Fibroblast of skin of abdomen (primary cell): ENCODE measurements at places on chromosomes 6 and 20.

DNA sequence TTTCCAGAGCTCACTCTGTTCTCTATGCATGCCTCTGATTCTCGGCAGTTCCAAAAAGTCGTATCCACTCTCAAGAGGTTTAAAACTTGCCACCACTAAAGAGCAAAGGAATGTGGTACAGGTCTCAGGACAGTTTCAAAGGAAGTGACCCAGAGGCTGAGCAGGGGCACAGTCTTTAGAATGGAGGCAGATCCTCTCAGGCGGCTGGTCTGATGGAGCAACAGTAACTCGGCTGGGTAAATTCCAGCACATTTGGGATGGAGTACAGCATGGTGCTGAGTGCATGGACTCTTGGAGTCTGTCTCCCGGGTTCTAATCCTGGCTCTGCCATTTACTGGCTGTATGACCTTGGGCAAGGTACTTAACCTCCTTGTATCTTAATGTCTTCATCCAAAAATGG lies 88.1 kb upstream of the BACH2 start:
- DNase-seq, result no peak

- DNase-seq, result no peak
Measured at GRCh38 chr6:18211338-18211737, 53.0 kb downstream of the DEK start.

DNA sequence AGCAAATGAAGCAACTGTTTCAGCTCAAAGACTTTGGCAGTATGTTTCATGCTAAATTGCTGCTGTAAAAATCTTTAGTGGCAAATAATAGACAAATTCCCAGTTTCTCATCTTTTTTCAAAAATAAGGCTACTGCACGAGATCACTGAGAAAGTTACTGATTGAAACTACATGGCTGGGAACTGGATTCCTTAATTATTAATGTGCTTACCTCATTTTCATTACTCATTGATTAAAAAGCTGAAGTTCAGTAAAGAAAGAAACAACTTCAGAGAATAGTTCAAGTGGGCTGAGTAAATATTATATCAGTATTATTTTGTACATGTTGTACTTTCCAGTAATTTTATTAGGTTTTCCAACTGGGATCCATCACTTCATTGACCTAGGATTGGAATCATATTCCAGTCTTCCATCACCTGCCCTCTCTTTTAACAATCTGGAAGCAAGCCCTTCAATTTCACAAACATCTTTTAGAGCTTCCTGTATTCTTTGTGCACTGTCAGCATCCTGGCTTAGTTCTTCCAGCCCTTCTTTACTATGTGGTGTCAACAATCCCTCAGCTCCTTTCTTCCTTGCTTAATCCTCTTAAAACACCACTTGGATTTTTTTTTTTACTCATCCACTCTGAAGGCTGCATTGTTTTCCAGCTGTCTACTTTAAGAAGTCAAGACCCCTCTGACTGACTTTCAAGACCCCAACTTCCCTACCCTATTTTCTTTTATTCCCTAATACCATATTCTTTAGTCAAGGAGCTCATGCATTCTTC lies 4.3 kb downstream of the MEI4 start:
- no peak for DNase-seq

DNA sequence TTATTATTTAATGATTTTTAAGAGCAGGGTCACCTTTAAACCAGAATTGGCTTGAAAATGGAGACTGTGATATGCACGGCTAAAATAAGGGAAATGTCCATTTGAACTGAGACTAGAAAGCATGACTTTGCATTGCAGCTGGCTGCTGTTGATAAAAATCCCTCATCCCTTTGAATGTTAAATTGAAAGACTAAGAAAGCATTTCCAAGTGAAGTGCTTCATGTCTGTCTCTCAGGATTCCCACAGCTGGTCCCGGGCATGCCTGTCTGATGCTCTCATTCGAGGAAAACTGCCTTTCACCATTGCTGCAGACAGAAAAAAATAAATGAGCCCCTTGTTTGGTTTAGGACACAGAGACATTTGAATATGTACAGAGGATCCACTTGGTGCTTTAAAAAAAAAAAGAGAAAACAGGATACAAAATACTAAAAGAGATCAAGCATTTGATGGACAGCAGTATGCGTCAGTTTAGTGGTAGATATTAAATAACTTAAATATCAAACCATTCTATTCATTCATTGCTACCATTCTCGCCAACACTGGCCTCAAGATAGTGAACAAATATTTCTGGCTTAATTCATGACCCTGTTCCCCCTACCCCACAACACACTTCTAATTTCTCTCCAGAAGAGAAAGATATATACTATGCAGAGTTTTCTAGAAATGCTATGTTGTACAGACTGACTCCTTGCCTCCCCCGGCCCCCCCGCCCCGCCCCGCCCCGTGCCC lies 55.0 kb downstream of the TBC1D7 start:
- DNase-seq, result no peak

GRCh38 chr6:84696166-84696565 lies 68.2 kb downstream of the TBX18 start:
- DNase-seq, result peak; percentile 72

GRCh38 chr6:157887892-157888291 lies 64.8 kb downstream of the SNX9 start:
- no peak for DNase-seq

DNA sequence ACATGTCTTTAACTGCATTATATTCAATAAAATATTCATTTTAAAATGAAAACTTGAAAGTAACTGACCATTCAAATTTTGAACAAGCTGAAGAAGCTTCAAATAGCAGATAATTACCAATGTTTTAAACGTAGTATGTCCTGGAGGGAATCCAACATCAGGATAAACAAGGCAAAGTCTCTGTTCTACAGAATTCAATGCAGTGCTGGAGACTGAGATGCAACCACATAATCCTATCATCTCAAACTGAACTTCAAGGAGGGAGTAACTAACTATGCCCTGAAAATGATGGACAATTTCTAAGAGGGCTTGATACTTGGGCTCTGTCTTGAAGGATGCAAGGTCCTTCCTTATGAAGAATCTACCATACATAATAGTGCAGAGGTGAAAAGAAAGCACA lies 100.7 kb downstream of the PRKN start:
- no peak for DNase-seq

GRCh38 chr6:169665289-169665688 lies 36.5 kb downstream of the WDR27 start:
- no peak for DNase-seq

DNA sequence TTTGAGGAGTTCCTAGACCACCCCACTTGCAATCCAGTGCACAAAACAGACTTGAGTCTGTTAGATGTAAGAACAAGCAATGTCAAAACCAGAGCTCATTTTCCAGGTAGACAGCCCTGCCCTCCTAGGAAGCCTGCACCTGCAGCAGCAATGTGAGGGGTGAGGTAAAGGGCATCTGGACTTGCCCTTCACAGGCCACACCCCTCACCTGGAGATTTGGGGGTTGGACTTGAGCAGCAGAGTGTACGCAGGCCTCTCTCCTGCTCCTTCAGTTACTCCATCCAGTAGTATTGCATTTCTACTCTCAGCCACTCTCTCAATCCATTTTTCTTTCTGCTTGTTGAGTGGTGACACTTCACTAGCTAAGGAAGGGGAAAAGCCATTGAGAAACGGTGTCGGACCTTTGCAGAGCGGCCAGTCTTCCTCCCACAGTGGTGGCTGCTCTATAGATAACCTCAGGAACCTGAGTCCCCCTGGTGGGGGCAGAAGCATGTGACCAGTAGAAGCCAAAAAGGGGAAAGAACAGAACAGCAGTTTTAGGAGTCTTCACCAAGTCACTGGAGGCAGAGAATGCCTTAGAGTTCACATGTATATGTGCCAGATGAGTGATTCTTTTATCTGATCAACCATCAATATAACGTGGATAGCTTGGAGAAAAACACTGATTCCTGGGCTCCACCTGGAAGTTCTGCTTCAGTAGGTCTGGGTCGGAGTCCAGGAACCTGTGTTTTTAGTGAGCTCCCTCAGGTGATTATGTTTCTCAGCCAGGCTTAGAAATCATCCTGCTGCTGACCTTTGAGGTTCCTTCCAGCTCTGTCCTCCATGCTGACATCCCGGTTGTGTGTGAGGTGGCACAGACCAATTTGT lies 28.0 kb downstream of the ARFGEF2 start:
- DNase-seq, result no peak

- DNase-seq, result peak; percentile 14
Measured at GRCh38 chr6:148700047-148700715, 46.6 kb upstream of the UST start.

- DNase-seq, result no peak
Measured at GRCh38 chr20:56217829-56218228, 30.7 kb upstream of the MC3R start.

DNA sequence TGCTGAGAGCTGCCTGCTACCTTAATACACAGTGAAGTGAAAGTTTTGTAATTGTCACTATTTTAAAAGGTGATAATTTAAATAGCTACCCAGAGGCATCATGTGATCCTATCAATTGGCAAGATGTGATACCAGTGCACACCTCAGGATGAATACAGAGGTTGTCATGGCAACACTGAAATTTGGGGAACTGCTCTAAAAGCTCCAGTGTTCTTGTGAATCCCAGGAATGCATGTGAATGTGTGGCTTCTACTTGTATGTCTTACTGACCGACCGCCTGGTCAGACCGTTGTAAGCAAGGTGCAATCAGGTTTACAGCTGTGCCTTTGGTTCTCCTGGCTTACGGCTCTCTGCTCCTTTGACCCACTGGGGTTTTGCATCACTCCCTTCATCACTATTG lies 146.3 kb upstream of the GJE1 start:
- peak; percentile 5 for DNase-seq
